ENCODE measurements at places on chromosomes 3 and 15. TPM values are rescaled to one million over a fixed set of nuclear protein-coding genes. Genes with fewer than 3 reads are reported as not detected.

RTP1 gene
- not detected for total RNA-seq

PP2D1 gene
- not detected for total RNA-seq

DUOX2 gene
- total RNA-seq: not detected

ITGB5 gene
- total RNA-seq: 663 TPM

SLCO3A1 gene
- 0.30 TPM for total RNA-seq

KLHL40 gene
- not detected for total RNA-seq

GOLGA6A gene
- not detected for total RNA-seq

LTK gene
- total RNA-seq: under 0.01 TPM

ISY1 gene
- 22.9 TPM for total RNA-seq

GOLGA8S gene
- total RNA-seq: not detected

SLC28A2 gene
- not detected for total RNA-seq

GNAT1 gene
- total RNA-seq: not detected

PLSCR5 gene
- total RNA-seq: not detected

IQCH gene
- 4.2 TPM for total RNA-seq

LRTM1 gene
- total RNA-seq: not detected

CCR5 gene
- total RNA-seq: not detected

TTC23 gene
- total RNA-seq: 32.6 TPM

PLA2G4D gene
- not detected for total RNA-seq

SGO1 gene
- total RNA-seq: 4.9 TPM

ZBTB20 gene
- 6.5 TPM for total RNA-seq

HESX1 gene
- not detected for total RNA-seq

CD276 gene
- 175 TPM for total RNA-seq

TATDN2 gene
- 9.2 TPM for total RNA-seq

KLF15 gene
- not detected for total RNA-seq

MEX3B gene
- 10.5 TPM for total RNA-seq

FILIP1L gene
- total RNA-seq: 20.7 TPM

AADAC gene
- 0.09 TPM for total RNA-seq

ACOX2 gene
- 13.4 TPM for total RNA-seq

MCTP2 gene
- total RNA-seq: 25.3 TPM

IMPG2 gene
- total RNA-seq: 0.59 TPM

GP5 gene
- total RNA-seq: 0.14 TPM

COLQ gene
- 0.23 TPM for total RNA-seq

RBP2 gene
- not detected for total RNA-seq

CXCR6 gene
- total RNA-seq: not detected

KNL1 gene
- total RNA-seq: 14.2 TPM

ZNF620 gene
- total RNA-seq: 0.92 TPM

FBXL22 gene
- 0.59 TPM for total RNA-seq

PTPN9 gene
- 26.1 TPM for total RNA-seq

MINAR1 gene
- total RNA-seq: 1.8 TPM

ST8SIA2 gene
- not detected for total RNA-seq

MAPKBP1 gene
- 30.5 TPM for total RNA-seq

CHL1 gene
- total RNA-seq: not detected

C3orf49 gene
- total RNA-seq: not detected

ATP1B3 gene
- total RNA-seq: 101 TPM

ABI3BP gene
- total RNA-seq: 53.3 TPM

MST1R gene
- total RNA-seq: 0.30 TPM

LRRIQ4 gene
- total RNA-seq: not detected

ULK3 gene
- total RNA-seq: 23.5 TPM

DAPK2 gene
- not detected for total RNA-seq

CASR gene
- not detected for total RNA-seq

MKRN3 gene
- total RNA-seq: not detected

MUC4 gene
- not detected for total RNA-seq

MKRN2OS gene
- total RNA-seq: not detected

ZNF710 gene
- 7.4 TPM for total RNA-seq

OR5K2 gene
- not detected for total RNA-seq

RAB6B gene
- 0.30 TPM for total RNA-seq
